ENCODE measurements at places on chromosomes 7 and 10. TPM values are rescaled to one million over a fixed set of nuclear protein-coding genes. Genes with fewer than 3 reads are reported as not detected.

NME8 gene
- not detected for total RNA-seq

MSMB gene
- total RNA-seq, result not detected

RAB18 gene
- 85.5 TPM for total RNA-seq

CCL26 gene
- total RNA-seq, result 7.6 TPM

GRK5 gene
- total RNA-seq, result 36.9 TPM

- no peaks in the 10 kb centered on the region for H3K36me3 ChIP-seq
- H3K4me3 ChIP-seq, result no peak overlapping the region
- no peak overlapping the region for H3K27ac ChIP-seq
- H3K27me3 ChIP-seq, result no peaks in the 10 kb centered on the region
Measured at GRCh38 chr10:10804061-10804460, 213.6 kb upstream of the CELF2 start.
